A172 (cell line): ENCODE measurements at places on chromosomes 1 and 21. TPM values are rescaled to one million over a fixed set of nuclear protein-coding genes. Genes with fewer than 3 reads are reported as not detected.
A peak's percentile ranks its signal among the peaks of the same experiment; 100 is the strongest.

DNA sequence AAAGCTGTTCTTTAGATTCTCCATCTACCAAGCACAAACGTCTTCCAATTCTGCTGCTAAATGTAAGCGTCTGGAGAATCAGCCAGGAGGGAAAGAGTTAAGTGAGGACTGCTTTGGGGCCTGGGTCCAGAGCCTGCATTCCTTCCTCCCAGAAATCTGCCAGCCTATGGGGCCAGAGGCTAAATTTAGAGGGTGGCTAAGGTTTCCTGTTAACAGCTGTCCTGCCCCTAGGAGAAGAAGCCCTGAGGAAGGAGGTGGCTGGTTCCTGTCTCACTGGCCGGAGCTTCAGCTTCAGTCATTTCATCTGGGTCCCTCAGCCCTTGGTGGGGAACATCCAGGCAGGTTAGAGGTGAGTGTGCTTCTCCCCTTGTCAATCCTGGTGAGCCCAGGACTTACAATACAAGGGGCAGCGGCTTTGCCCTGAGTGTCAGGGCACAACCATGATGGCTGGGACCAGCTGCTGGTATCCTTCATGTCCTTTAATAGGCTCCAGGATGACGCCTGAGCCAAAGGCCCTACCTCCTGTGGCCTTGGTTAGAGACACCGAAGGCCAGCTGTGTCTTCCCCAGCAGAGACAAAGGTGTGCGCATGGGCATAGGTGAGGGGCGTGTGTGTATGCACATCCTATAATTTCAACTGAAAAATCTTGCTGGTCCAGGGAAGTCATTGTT is at the start of gene STYXL2:
Gene STYXL2 (plus strand): TSS at position 230 of the 671 bp plus-strand sequence. CDS start 775 bp downstream, outside the sequence.
- no peak for DNase-seq

DNA sequence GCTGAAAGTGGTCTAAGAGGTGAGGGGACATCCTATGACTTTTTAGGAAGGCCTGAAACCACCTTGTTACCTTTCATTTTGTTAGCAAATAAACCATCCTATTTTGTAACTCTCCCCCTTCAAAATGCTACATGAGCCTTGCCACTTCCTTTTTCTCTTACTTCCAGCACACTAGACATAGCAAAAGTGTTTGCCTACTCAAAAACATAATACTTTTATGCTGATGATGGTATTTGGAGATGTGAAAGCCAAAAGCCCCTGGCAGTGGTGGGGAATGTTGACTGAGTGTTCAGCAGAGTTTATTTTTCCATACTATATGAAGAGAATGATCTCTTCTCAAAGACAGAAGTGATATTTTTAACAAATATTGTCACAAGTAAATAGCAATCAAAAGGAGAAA is 134.2 kb downstream of the EDEM3 start:
- no peak for DNase-seq

GRCh38 chr1:30345491-30346130 is 377.8 kb downstream of the MATN1 start:
- no peak for DNase-seq

GRCh38 chr1:20174937-20175666 is 10.8 kb upstream of the UBXN10 start:
- DNase-seq, result no peak

Gene AIRE
- not detected in 2 replicates for total RNA-seq

DNA sequence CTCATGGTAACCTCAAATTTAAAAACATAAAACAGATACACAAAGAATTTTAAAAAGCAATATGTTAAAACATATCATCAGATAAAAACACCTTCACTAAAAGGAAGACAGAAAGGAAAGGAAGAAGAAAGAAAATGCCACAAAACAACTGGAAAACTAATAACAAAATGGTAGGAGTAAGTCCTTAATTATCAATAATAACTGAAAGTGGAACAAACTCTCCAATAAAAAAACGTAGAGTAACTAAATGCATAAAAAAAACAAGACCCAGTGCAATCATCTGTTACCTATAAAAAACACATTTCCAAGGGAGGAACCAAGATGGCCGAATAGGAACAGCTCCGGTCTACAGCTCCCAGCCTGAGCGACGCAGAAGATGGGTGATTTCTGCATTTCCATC is 47.1 kb upstream of the ACADM start:
- no peak for DNase-seq

- peak; percentile 30 for DNase-seq
Measured at GRCh38 chr1:208475449-208475848, 231.3 kb upstream of the PLXNA2 start.

DNA sequence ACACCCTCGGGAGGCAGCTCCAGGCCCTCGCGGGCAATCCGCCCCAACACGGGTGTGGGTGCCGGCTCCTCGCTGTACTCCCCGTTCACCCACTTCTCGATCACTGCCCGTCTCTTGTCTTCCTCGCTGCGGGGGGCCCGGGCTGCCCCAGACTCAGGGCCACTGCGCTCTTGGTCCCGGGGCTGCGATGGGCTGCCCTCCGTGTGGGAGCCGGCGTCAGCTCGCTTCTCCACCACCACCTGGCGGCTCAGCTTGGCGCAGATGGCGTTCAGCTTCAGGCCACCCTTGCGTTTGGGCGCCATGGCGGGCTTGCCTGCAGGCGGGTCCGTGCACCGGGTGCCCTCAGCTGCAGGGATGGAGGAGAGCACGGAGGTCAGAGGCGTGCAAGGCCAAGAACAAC is 131.2 kb downstream of the CASZ1 start:
- DNase-seq, result no peak

DNA sequence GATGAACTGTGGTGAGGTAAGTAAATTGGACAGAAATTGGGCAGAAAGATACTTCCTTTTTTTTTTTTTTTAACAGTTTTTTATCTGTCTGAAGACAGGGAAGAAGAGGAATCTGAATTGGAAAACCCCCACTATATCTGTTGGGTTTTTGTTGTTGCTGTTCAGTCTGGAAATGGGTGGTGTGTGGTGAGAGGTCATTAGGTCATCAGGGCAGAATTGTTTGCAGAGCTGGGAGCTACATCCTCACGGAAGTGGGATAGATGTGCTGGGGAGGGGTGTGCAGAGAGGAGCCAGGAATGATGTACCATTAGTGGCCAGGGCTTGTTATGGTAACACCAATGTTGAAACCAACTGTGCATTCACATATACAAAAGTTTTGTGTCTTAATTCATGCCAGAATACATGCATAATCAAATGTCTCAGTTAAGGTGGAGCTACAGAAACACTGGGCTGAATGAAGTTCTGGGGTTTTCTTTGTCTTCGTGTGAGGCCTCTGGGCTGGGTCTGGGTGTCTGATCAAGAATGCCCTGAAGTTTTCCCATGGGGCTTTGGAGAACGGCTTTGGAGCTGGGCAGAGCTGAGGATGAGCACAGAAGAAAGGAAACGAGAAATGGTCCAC is 12.4 kb downstream of the USP25 start:
- DNase-seq, result no peak

DNA sequence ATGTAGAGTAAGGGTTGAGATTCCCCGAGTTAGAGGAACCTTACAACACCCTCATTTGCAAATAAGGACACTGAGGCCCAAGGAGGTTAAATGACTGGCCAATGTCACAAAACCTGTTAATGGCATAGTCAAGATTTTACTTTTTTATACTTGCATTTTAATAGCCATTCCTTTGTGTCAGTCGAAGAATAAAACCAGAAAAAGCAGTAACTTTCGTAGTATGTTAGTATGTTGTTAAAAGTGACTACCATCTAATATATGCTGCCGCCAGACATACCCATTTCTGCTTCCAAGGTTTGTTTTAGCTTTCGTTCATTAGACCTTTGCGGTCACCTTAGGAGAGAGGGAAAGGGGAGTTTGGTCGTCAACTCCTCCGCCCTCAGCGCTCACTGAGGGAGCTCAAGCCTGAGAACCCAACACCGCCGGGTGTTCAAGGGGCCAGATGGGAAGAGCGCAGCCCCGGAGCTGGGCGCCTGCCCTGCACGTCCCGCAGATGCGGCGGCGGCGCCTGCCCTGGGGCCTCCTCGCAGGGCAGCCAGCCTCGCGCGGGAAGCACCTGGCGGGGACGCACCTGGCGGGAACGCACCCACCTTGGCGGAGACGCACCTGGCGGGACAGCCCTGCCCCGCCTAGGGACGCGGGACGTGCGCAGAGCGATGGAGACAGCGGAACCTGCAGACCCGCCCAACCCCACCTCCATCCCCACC is 466 bp downstream of the VPS26C start:
- DNase-seq, result peak; percentile 41

DNA sequence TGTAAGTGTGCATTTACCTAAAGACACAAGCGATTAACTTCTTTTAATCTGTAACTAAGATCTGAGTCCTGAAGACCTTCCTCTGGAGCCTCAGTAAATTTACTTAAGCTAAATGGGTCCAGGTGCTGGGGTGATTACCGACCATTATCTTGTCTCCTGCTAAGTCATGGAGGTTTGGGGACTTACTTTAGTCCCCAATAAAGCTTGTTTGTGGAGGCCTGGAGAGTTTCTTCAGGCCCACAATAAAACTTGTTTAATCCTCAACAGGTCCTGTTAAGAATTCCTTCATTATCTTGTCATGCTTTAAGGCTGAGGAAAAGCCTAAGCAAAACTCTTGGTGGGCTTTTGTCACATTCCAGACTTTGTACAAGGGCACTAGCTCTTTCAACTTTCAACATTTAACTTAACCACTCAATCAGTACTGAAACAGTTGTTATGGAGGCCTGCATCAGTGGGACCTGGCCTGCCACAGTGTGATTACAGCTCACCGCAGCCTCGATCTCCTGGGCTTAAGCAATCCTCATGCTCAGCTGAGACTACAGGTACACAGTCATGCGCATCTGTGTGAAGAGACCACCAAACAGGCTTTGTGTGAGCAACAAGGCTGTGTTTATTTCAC is 84.0 kb downstream of the FMO4 start:
- DNase-seq, result no peak

GRCh38 chr21:17673261-17674020 is 60.7 kb upstream of the BTG3 start:
- no peak for DNase-seq

- DNase-seq, result no peak
Measured at GRCh38 chr1:39272027-39272797, 67.7 kb downstream of the MACF1 start.

Gene FNDC5
- 0.41 TPM in 1 of 2 replicates, not detected in the other for total RNA-seq

GRCh38 chr1:86499987-86500593 is 31.4 kb downstream of the CLCA1 start:
- DNase-seq, result no peak

DNA sequence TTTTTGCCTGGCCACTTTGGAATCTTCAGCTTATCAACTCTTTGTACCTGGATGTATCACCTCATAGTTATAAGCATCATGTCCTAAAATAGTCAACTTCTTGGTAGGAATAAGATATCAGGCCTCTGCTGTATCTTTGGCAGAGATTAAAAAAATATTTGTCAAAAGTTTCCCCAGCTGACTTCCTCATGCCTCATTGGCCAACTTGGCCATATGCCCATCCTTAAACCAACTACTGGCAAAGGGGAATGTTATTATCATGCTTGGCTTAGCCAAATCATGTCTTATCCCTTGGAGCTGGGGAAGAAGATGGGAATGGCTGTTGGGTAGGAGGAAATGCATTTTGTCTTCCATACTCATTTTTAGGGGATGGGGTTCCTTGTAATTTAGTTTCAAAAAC is 23.4 kb downstream of the NFASC start:
- no peak for DNase-seq

- DNase-seq, result peak; percentile 88
Measured at GRCh38 chr1:188027613-188028012, 1198.9 kb downstream of the PLA2G4A start.

DNA sequence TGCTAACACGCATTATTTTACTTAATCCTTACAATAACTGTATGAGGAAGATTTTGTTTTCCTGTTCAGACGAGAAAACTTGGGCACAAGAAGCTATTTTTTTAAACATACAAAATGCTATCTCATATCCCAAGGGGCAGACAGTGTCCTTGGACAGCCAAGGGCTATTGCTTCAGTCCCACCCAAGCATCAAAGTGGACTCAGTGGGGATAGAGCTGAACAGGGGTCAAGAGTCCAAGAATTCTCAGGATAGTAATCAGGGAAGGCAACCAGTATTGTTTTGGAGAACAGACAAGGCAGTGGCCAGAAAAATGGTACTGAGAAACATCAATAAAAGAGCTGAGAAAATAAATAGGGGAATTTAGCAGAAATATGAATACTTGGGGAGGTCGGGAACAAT is 465.7 kb downstream of the PLPP3 start:
- DNase-seq, result no peak

DNA sequence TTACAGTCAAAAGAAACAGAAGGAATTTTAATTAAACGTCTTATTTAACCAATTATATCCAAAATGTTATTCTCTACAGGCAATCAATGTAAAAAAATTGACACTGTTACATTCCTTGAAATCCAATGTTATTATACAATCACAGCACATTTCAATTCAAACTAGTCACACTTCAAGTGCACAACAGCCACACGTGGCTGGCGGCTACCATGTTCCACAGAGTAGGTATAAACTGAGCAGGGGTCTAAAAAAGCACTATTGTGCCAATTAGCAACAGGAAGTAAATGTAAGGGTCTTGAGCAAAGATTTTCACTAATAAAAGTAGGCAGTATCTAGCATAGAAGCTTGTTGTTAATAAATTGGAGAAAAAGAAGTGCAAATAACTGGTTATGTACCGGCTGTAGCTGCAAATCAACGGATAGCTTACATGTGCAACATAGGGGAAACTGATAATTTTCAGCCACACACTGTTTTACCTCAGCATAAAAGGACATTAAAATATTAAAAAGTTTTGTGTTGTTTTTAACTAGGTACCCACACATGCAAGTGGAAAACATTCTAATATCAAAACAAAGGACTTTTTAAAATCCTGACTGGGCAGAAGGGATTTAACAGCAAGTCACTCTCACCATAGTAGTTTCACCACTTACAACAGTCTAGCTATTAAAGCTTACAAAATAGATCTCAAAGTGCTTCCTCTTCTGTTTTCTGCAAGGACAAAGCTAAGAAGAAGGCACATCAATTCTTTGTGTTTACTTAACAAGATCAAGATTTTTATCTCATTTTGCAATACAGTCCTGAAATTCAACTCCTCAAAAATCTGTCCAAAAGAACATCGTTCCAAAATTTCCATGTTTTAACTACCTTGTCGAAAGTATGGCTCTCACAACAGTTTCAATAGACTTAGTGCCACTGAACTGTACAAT is 2.5 kb downstream of the CSDE1 start:
- no peak for DNase-seq

DNA sequence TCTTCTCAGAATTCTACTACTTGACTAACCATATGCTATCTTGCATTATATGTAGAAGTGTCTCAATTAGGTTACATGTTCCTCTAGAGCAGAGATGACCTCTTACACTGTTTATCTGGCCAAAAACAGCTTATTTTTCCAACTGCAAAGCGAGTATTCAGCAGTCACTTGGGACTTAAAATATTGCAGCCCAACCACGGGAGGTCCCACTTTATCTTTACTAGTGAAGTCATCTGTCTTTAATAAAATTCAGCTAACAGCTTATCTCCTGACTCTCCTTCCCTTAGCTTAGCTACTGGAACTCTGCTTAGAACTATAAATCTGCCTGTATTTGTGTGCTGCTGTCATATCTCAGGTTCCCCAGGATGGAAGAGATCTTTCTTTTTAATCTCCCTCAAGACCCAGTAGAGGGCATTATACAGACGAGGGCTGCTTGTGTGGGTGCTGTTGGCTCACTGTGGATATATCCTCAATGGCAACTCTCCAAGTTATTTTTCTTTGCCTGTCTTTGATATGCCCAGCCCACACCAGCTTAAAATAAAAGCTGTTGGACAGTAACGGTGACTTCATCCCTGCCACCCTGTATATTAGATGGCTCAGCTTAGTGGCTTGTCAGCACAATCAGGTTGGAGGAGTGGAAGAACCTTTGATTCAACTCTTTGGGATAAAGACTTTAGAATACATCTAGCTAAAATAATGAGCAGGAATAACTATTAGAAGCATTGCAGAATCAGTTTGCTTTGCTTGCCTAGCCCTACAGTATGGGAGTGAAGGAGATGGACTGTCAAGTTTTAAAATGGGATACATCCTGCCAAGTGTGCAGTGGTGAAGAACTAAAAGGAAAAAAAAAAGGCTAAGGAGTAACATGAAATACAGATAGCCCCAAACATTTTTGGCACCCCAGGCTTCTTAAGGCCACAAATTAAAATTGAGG is 9.6 kb downstream of the ENSA start:
- peak; percentile 98 for DNase-seq
